A549 treated with Mapracorat at 1 μM for 4 hours (cell line): ENCODE measurements at places on chromosomes 11 and 22. TPM values are rescaled to one million over a fixed set of nuclear protein-coding genes. Genes with fewer than 3 reads are reported as not detected.

Gene KLHL35
- total RNA-seq: 0.63 to 1.5 TPM (median 1.3 TPM) in 5 replicates

Gene MRPL23
- total RNA-seq: 142 to 159 TPM (median 154 TPM) in 5 replicates

Gene ENTHD1
- not detected in 5 replicates for total RNA-seq

Gene VWCE
- total RNA-seq: 0.56 to 1.0 TPM (median 0.69 TPM) in 5 replicates

Gene INS
- total RNA-seq: not detected in 5 replicates

Gene SLC22A25
- not detected in 5 replicates for total RNA-seq

Gene RCOR2
- 0.87 to 1.3 TPM (median 0.93 TPM) in 5 replicates for total RNA-seq

Gene SAA4
- total RNA-seq: not detected in 5 replicates

Gene LRRC74B
- total RNA-seq: not detected in 5 replicates

Gene FOLR1
- not detected in 5 replicates for total RNA-seq

Gene SCUBE2
- total RNA-seq: 0.35 to 0.76 TPM (median 0.42 TPM) in 5 replicates

Gene SHISAL1
- total RNA-seq: 3.1 to 3.9 TPM (median 3.4 TPM) in 5 replicates

Gene ZMAT5
- total RNA-seq: 13.7 to 21.4 TPM (median 19.1 TPM) in 5 replicates

Gene PANX2
- total RNA-seq: 5.1 to 7.0 TPM (median 6.5 TPM) in 5 replicates

Gene CYP2D6
- 0.41 to 0.93 TPM (median 0.63 TPM) in 5 replicates for total RNA-seq

Gene CTR9
- 21.2 to 24.7 TPM (median 23.8 TPM) in 5 replicates for total RNA-seq

Gene KBTBD4
- total RNA-seq: 16.7 to 18.7 TPM (median 17.8 TPM) in 5 replicates

Gene ZNF408
- 16.9 to 21.1 TPM (median 17.4 TPM) in 5 replicates for total RNA-seq

Gene OR51A4
- total RNA-seq: not detected in 5 replicates

Gene B4GALNT4
- total RNA-seq: 11.8 to 23.3 TPM (median 18.8 TPM) in 5 replicates

Gene NPTXR
- 8.6 to 10.9 TPM (median 9.9 TPM) in 5 replicates for total RNA-seq

Gene MYO18B
- 0.02 to 0.09 TPM (median 0.03 TPM) in 5 replicates for total RNA-seq

Gene CTSW
- total RNA-seq: 0.11 TPM in 1 of 5 replicates, not detected in the others

Gene CARD10
- 20.7 to 36.0 TPM (median 32.6 TPM) in 5 replicates for total RNA-seq

Gene LRRC51
- 5.9 to 9.9 TPM (median 8.1 TPM) in 5 replicates for total RNA-seq

Gene TSGA10IP
- total RNA-seq: not detected in 5 replicates

Gene NAALAD2
- not detected in 5 replicates for total RNA-seq

Gene C11orf97
- not detected in 5 replicates for total RNA-seq

Gene PRR33
- not detected in 5 replicates for total RNA-seq

Gene OR1S1
- total RNA-seq: not detected in 5 replicates
